ELF-1 (cell line): ENCODE measurements at places on chromosomes 13 and 19.

DNA sequence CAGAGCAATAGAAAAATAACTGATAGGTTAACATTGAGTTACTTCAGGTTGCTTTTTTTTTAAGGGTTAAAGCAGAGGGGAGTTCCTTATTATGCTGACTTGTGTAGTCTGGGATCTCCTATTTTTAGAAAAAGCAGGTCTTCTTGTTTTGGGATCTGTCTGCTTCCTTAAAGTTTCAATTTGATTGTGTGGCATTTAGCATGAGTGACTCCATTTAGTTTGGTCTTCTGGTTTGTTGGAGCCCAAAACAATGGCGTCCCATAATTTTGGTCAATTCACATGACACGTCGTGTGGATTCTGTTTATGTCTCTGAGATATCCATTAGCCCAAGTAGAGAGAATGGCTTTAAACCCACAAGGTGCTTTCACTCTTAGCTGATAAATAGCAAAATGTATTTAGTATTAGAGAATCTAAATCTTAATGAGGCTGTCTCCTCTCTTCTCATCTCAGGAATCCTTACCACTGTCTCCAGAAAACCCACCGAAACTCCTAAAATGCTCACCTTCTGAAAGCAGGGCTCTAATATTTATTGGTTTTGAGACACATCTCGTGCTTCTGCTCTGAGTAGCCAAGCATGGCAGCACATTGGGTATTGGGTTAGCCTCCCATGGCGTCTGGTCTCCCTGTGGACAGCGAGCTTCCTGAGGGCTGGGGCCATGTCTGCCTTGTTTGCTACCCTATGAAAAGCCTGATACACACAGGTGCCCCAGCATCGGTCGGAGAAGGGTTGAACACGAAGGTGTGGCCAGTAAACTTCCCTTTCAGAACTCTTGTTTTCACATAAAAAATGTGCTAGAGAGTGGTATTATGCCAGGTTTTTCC, 67.2 kb upstream of the GPR183 start:
- no peak for DNase-seq

GRCh38 chr13:41580345-41580744, 123.0 kb downstream of the RGCC start:
- no peak for DNase-seq

DNA sequence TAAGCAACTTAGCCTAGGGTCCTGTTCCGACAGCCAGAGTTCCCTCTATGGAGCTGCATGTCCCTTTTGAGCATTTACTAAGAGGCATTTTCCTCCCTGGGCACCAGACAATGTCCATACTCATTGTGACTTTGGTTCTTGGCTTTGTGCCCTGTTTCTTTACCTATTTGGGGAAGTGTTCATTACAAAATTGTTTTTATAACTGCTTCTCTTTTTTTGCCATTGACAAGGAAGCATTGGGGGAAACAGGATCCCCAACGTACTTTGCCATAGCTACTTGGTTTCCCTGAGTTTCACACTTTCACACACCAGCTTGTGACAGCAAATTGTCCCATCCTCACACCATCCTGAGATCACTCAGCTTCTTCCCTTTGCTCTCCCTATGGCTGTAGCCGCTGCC, 81.1 kb upstream of the SIAH3 start:
- no peak for DNase-seq

DNA sequence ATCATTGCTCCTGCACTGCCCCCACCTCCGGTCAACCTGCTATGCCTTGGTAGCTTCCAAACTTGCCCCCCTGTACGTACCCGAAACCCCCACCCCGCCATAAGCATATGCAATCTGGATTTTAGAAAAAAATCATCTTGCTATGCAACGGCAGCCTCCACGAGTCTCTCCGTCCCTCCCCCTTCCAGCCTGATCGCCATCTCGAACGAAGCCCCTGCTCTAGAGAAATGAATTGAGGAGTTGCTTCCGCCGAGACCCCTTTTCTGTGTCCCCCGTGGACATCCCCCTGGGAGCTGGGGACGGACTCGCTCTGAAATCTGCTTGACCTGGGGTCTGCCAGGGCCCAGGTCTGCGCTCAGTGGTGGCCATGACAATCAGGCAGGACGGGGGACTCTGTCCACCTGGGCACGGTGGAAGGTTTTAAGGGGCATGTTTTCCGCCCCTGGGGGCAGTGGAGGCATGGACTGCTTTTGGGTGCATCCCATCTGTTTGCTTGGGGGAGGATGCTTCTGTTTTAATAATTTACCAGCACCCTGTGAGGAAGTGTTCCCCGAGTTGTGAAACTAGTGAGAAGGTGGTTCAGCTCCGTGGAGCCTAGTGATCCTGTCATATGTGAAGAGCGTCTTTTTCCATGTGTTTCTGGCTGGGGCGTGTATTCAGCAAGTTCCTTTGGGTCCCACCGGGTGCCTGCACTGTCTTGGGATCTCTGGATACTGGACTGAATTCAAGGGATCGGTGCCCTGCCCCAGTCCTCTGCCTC, 1.0 kb downstream of the KDM4B start:
- no peak for DNase-seq

DNA sequence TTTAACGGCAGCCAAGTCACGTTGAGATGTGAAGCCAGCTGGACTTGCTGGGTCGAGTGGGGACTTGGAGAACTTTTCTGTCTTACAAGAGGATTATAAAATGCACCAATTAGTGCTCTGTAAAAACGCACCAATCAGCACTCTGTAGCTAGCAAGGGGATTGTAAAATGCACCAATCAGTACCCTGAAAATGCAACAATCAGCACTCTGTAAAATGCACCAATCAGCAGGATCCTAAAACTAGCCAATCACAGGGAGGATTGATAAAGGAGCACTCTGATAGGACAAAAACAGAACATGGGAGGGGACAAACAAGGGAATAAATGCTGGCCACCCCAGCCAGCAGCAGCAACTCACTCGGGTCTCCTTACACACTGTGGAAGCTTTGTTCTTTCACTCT, 337.6 kb upstream of the SLITRK5 start:
- no peak for DNase-seq

DNA sequence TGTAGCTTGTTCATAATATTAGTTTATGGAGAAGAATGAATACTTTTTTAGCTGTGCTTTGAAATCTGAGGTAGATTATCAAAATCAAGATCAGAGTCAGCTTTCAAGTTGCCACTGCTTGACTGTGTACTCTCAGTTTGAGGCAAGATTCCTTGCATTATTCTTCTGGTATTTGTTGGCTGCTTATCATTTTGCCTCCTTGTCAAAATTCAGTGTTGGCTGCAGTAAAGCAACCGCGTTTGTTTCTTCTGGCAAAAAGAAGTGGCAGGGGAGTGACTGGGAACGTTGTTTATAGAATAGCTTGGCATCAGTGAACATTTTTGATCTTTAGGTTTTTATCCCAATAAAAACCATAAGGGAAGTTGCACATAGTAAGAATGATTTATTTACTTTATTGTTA, 419.3 kb upstream of the GPC6 start:
- DNase-seq: no peak

DNA sequence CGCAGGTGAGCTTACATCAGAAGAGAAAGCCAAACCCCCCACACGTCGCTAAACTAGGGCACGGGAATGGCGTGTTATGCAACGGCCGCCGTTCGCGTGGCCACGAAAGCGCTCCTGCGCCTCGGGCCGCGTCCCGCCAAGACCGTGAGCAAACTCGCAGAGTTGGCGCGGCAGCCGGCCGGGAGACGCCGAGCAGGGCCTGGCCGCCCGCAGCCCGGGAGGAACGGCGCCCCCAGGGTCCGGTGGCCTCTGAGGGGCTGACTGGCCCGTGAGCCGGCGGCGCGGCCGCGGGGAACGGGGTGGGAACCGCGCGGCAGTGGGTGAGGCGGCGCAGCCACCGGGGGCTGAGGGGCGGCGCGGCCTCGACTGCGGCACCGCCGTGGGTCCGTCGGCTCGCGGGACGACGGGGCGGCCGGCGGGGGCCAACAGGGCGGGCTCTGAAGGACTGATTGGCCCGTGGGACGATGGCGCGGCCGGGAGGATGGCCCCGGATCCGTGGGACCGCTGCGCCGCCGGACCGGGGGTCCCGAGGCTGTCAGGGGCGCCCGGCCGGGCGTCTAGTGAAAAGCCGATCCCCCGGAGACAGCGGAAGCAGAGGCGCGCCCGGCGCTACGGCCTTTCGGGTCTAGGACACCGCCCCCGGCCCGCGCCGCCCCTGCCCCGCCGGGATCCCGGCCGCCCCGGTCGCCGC, 903 bp downstream of the LATS2 start:
- DNase-seq: no peak

GRCh38 chr19:35903550-35904179, 1.3 kb downstream of the HCST start:
- DNase-seq: peak; percentile 66

DNA sequence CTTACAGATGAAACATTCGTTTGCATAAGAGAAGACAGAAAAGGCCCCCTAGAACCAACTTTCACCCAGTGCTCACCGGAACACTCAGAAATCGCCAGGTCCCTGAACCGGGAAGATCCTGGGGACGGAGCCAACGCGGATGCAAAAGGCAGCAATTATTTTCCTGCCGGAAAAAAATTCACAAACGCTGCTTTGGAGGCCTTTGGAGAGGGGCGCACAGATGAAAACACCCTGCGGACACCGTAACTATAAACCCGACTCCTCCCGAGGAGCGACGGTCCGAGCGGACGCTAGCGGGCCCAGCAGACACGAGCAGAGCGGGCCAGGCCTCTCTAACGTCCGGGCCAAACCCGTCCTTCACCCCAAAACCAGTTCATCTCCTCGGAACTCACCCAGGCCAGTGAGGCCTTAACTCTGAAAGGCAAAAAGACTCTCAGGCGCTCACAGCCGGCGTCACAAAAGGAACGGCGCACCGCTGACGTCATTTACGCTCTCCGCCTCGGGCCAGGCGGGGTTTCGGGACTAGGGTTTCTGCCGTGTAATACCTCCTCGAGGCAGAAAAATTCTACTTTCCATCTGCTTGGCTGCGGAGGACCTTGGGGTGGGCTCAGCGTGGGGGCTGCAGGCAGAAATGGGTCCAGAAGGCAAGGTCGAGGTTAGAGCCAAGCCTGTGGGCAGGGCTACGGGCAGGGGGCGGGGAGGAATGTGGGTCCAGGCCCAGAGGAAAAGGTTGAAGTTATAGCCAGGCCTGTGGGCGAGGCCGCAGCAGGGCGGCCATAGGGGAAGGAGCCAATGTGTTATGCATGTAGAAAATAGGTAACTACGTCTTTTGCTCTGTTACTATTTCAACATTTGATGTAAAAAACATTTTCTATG, at the start of gene ZNF426:
Gene ZNF426 (minus strand): TSS at position 463 of the 876 bp plus-strand sequence. CDS start 2,413 bp downstream, outside the sequence.
- DNase-seq: peak; percentile 96

GRCh38 chr13:75932636-75933035, 296.5 kb downstream of the LMO7 start:
- no peak for DNase-seq

- peak; percentile 5 for DNase-seq
These were observed 57.9 kb downstream of the RFC3 start for GRCh38 chr13:33875618-33876401.

DNA sequence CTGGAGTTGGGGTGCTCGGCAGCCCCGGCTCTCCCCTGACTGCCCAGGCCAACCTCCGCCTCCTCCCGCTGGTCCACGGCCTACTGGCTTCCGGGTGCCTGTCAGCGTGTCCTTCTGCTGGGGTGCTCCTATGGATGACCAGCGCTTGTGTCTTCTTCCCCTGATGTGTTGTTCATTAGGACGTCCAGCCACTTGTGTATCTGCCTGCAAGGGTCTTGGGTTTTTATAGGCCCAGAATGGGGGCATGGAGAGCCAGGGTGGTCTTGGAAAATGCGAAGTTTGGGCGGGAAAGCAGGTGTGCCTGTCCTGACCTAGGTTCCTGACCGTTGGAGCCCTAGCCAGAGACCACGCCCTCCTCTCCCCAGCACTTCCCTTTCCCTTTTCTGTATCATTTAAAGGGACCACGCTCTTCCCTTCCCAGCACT, 139.8 kb downstream of the SLITRK5 start:
- no peak for DNase-seq

DNA sequence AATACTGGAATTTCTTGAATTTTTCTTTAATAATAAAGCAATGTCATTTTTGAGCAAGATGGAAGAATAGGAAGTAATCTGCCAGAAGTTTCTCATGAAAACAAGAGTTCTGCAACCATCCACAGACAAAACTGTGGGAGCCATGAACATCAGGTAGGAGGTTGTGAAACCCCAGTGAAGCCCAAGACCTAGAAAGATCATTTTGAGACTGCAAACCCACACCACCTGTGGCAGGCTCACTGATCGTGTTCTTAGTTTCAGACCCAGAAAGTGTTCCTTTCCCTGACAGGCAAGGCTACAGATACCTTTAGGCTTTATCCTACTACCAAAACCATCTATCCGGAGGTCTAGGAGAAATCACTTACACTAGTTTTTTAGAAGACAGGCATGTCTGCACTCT, 2189.8 kb upstream of the PCDH20 start:
- DNase-seq: no peak

DNA sequence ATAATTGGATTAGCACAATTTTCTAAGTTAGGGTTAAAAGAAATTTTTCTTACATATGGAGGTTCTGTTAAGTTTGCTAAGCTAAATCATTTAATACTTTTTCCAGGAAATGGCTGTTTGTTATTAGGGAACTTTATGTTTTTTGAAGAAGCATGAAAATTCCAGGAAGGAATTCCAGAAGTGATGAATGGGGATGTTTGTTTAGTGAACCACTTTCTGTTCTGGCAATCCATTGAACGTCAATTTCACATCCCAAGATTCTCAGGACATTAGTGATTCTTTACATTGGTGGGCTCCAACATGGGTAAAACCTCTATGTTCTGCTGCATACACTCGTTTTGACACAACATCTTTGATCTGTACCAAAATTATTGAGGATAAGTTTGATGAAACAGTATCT, 534.4 kb downstream of the IRS2 start:
- DNase-seq: no peak

- DNase-seq: peak; percentile 91
These were observed at the start of gene ZNF649 for GRCh38 chr19:51904331-51905165. ZNF649 (minus strand) TSS chr19:51905017; CDS start chr19:51900107, 4,910 bp downstream.

GRCh38 chr13:108566413-108567170, 62.8 kb upstream of the MYO16 start:
- no peak for DNase-seq

DNA sequence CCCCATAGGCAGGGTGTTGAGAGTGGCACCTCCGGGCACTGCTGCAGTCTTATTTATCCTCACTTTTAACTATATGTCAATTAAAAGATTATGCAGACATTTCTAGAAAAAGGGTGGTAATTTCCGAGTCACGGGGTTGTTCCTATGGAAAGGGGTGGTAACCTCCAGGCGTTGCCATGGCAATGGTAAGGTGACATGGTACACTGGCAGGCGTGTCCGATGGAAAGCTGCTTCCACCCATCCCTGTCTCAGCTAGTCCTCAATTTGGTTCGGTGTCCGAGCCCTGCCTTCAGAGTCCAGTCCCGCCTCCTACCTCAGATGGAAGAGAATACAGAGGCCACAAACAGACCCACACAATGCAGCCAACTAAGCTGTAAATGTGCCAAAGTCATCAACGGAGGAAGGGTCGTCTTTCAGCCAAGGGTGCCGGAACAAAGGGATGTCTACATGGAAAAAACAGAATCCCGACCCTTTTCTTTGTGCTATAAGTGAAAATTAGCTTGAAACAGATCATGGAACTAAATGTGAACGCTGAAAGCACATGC, 72.6 kb upstream of the C13orf46 start:
- no peak for DNase-seq

DNA sequence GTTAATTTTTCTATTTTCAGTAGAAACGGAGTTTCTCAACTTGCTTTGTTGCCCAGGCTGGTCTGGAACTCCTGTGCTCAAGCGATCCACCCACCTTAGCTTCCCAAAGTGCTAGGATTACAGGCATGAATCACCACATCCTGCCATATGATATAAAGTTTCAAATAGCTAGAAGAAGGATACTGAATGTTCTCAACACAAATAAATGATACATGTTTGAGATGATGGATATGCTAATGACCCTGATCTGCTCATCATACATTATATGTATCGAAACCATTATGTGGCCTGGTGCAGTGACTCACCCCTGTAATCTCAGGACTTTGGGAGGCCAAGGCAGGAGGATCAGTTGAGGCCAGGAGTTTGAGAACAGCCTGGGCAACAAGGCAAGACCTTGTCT, 11.5 kb downstream of the CIB3 start:
- no peak for DNase-seq
